Astrocyte of the hippocampus (primary cell): ENCODE measurements at places on chromosomes 7 and 10.

DNA sequence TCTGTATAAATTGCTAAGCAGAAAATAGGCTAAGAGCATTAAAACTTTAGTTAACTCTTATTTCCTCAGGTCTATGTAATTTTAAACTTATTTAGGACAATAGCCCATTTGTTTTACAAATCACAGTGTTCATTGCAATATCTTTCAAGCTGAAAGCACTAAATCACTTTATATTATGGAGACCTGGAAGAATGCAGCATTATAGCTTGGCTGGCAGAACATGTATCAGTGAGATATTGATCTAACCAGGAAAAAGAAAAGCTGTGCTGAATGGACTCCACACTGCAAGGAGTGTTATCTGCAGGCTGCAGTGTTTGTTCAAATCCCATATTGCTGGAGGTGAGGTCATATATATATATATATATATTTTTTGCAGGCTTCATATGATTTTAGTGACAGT lies 517.5 kb downstream of the NRG3 start:
- no peak for DNase-seq

DNA sequence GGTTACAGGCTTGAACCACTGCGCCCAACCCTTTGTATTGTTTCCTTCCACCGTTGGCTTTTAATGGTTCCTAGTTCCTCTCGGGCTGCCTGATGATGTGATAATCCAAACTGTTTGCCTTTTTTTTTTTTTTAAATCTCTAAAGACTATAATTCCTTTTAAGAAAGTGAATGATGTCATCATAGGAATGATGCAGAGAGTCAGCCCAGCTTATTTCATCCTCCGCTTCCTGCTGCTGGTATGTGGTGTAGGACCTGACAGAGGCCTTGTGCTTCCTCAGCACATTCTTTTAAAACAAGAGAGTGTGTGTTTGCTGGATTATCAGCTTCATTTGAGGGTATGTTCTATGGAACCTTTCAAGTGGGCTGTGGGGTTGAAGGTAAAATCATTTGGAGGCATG lies 241.4 kb downstream of the LRMDA start:
- DNase-seq = no peak

DNA sequence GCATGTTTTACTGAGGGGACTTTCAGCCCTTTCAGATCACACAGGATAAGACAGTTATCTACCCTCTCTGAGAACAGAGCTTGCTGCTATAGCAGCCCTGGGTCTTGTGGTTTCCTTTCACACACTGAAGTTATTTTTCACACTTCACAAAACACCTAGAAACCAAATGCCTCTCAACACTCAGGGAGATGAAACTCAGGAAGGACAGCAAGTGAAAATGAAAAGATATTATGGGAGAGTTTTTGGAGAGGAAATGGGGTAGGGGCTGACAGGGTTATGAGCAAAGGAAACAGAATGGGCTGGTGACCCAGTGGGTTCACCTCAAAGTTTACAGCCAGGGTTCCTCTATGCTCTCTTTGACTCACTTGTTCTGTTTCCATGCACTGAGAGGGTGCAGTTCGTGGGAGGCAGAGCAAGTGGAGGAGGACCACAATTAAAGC lies 17.0 kb upstream of the GIMAP2 start:
- DNase-seq = no peak

GRCh38 chr10:132175907-132176581 lies 10.7 kb upstream of the DPYSL4 start:
- DNase-seq = no peak

DNA sequence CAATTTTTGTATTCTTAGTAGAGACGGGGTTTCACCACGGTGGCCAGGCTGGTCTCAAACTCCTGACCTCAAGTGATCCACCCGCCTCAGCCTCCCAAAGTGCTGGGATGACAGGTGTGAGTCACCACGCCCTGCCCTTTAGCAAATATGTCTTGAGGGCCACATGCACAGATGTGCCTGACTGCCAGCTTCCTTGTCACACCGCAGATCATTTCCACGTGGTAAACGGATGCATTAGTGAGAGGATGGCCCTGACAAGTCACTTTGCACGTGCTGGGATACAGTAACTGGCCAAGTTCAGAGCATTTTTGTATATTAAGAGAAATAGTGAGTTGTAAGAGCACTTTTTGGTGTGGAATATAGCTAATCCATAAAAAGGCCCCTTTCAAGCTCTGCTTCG lies 44.3 kb upstream of the FAM180A start:
- no peak for DNase-seq

GRCh38 chr7:106621393-106622132 lies 39.4 kb downstream of the CCDC71L start:
- DNase-seq = no peak

- no peak for DNase-seq
These were observed 487.8 kb upstream of the TEX47 start for GRCh38 chr7:89283302-89283701.

GRCh38 chr10:113555751-113556150 lies 2.9 kb downstream of the HABP2 start:
- no peak for DNase-seq

- DNase-seq = no peak
These were observed 91.5 kb downstream of the LYZL2 start for GRCh38 chr10:30538086-30538485.

DNA sequence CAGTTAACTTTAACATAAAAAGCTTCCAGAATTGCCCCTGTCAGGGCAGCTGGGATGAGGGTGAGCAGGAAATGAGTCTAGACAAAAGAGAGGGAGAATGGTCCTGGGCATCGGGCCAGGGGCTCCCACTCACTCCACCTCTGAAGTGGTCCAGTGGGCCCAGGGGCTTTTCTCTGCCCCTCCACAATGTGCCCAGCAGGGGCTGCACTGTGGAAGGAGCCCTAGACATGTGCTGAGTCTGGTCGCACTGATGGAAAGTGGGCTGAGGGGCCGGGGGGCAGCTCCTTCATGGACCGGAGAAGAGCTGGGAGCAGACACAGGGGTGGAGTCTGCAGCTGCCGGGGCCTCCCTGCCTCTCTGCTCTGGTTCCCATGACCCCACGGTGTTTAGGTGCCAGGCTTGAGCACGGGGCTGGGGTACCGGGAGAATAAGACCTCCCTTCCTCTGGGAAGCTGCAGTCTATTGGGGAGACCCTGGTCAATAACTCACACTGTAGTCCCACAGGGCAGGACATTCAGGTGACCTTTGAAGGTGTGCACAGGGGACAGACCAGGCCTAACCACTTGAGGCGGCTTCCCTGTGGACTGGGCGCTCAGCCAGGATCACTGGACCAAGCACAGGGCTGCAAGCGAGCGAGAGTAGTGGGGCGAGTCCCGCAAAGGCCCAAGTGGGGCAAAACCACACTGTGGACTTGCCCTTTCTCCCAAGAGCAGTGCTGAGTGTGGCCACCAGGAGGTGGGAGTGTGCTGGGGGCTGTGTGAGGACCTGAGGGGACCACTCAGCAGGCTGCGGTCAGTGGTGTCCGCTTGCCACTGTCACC lies 6.1 kb downstream of the ADCY1 start:
- DNase-seq = no peak

- no peak for DNase-seq
These were observed 15.2 kb downstream of the MYO1G start for GRCh38 chr7:44963364-44964290.

- DNase-seq = peak; percentile 72
These were observed 11.3 kb upstream of the STMP1 start for GRCh38 chr7:135650831-135651573.

DNA sequence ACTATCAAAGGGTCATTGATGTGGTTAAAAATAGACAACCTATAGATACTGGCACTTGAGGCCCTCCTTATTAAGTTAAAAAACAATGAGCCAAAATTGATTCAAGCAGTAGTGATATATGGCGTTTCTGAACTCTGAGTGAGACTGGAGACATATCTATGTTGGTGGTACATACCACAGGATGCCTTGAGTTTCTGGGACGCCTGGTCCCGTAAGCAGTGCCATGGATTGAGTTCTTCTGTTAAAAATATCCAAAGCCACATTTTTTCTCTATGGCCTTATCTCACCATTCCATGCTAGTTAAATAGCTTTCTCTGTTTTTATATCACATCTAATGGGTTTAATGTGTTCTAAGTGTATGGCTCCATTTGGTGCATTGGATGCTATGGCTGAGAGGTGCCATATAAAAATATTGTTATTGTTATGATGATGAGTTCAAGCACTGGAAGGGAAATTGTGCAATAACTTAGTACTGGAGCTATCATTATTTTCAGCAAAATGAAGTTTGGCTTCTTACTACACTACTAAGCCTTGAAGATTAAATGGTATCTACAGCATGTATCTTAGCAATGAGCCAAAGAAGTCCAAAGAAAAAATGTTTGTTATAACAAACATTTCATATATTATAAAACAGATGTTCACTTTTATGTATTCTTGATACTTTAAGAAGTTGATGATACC lies 713.9 kb downstream of the SUGCT start:
- no peak for DNase-seq

- no peak for DNase-seq
These were observed 142.2 kb downstream of the AGMO start for GRCh38 chr7:15419596-15419995.

- DNase-seq = peak; percentile 28
These were observed 29.7 kb downstream of the KIAA1217 start for GRCh38 chr10:24238519-24239247.

DNA sequence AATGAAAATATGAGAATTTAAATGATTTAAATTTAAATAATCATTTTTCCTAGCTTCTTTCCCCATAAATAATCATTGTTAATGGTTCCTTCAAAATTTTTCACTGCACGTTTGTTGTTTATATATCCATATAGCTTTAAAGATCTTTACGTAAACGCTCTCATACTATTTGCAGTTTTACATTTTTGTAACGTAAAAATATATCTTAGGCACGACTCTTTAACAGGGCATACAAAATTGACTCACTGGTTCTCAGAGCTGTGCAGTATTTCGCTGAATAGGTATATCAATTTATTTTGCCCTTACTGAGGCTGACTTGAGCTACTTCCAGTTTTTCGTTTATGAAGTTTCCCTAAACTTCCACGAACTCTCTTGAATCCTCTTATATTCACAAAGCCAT lies 105.7 kb downstream of the LRRN3 start:
- no peak for DNase-seq

- DNase-seq = no peak
These were observed 39.3 kb downstream of the CPVL start for GRCh38 chr7:29107056-29107455.

DNA sequence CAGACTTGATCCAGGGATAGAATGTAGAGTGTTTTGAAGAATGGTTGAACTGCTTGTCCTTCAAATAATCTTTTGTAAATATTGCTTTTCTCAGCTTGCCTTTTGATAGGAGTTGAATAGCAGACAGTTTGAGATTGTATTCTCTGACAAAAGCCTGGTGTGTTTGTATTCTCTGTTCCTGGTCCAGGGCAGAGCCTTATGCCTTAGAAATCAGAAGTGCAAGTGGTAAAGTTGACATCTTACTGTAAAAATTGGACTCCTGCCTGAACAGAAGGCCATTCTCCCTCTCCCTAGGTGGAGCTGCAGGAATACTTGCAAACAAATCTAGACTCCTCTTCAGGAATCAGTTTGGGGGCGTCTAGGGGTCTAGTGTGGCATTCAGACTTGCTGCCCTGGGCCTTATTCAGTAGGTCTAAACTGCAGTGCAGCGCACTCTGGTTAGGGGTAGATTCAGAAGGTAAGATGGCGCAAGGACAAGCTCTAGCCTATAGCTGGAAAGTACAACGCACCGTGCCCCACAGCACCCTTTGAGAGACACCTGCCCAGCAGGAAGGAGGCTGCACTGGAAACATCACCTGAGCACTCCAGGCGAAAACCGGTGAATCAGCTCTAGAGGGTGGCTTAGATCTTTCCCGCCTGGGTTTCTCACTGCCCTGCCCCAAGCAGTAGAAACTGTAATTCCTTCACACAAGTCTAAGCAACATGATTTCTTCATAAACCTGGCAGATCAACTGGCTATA lies 608.5 kb upstream of the GALNT17 start:
- no peak for DNase-seq

DNA sequence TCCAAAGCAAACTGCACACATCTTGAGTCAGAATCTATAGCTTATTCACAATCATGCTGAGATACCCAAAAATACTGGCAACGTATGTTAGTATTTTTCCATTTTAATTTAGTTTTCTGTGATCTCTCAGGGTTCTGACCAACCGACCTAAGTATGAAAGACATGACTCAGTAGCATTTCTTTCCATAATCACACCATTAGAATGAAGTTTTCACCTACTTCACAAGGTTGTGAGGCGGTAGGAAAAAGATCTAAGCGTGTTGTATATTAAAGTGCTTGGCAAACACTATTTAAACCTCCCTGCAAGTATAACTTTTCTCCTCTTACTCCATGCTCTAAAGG lies 49.1 kb downstream of the PLCE1 start:
- no peak for DNase-seq

- no peak for DNase-seq
These were observed 237.3 kb upstream of the ZMIZ1 start for GRCh38 chr10:78831461-78831860.

DNA sequence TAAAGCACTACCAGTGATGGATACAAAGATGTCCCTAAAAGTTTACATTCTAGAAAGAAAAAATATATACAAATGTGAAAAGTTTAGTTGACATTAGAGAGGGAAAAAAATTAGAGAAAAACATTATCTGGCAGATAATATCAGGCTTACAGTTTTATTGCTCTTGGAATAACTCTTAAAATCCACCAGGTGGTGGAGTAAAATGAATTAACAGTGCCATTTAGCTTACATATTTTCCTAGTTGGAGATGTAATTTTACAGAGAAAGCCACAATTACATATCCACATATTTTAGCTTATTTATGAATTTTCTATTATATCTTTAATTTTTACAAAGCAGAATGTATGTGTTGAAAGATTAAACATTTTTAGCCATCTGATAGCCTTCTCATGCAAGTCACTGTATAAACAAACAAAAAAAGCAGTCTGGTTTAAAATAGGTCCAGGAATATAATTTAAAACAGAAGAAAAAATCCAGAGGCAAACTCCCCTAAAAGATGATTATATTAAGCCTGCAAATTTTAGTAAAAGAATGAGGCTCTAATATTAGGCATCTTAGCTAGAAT lies 6.5 kb downstream of the CABCOCO1 start:
- no peak for DNase-seq

DNA sequence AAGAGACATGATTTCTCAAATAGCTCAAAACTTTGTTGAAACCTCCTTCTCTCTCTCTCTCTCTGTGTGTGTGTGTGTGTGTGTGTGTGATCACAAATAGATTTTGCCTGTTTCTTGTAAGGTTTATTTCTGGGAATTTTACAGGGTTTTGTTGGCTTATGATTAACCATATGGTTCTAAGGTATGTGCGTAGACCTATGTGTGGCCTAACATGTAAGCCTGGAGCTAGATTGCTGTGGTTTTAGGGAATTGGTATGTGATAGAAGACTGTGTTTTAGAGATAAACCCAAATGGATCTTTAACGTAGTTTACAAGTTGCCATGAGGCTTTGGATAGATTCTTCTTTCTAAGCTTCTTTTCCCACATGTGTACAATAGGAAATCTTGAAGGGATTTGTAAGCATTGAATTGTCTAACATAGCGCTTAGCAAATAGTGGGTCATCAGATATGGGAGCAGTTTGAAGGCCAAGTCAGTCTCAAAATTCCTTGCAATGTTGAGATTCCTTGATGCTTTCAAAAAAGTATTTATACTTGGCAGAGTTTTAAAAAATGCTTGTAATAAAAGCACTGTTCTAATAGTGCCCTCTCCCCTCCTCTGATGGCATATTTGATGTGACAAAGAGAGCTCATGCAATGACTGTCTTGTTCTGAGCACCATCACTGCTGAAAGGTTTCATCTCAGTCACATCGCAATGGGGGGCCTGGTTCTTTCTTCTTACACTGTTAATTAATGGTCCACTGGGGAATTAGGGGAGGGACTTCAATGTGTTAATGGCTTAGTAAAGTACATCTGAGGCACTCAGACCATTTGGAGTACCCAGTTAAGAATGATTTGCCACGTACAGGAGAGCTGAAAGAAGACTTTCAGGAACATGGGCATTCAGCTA lies 118.2 kb downstream of the SNX10 start:
- peak; percentile 30 for DNase-seq

- no peak for DNase-seq
These were observed 96.9 kb upstream of the FGFR2 start for GRCh38 chr10:121694966-121695643.
